Left renal pelvis (tissue), 4 donors: ENCODE measurements at places on chromosomes 1 and 21.

DNA sequence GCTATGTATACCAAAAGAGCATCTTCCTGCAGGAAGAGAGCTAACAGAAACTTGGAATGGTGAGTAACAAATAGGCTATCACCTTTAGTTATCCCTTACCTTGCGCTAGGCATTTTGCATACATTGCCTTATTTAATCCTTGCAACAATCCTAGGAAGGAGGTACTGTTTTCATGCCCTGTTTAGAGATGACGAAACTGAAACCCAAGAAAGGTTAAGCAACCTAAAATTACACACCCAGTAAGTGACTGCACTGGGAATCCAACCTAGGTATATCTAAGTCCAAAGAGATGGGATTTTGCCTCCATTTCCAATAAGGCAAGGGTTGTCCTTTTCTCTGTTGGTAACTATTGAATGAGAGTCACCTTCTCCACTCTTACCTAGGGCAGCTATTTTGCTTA lies 144.5 kb downstream of the TM2D1 start:
- DNase-seq: no peak

GRCh38 chr1:27807385-27807784 lies 23.2 kb upstream of the PPP1R8 start:
- DNase-seq: no peak

DNA sequence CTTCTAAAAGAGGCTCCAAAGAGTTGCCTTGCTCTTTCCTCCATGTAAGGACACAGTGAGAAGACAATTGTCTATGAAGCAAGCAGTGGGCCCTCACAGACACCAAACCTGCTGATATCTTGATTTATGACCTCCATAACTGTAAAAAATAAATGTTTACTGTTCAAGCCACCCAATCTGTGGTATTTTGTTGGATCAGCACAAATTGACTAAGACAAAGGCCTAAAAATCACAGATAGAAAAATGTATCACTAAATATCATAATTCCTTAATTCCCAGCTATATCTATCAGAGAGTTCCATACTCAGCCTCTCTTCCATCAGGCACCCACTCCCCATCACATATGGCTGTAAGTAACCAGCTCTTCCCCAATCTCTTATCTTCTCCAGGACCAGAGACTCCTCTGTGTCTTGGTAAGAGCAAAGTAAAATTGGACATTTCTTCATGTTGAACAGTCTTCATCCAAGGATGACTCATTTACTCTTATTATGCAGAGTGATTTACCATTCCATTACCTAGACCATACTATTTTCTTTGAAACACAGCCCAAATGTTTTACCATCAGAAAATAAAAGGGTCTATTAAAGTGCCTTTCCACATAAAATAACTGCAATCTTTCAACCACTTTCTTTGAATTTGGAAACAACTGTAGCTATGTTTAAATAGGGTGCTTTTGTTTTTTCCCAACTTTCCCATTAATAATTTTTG lies 503.6 kb downstream of the MRPL39 start:
- DNase-seq: no peak

DNA sequence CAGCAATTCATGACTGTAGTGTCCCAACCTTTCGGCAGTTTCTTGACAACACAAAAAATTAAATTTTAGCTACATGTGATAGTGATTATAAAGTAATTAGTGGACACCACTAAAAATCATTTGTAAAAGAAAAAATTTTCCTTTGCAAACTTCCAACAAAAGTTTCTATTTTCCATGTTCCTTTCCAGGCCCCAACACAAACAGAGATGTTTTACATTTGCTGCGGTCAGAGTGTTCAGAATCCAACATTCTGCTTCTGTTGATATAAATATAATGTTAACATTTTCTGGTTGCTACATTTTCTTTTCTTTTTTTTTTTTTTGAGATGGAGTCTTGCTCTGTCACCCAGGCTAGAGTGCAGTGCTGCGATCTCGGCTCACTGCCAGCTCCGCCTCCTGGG lies 54.9 kb upstream of the WLS start:
- no peak for DNase-seq

DNA sequence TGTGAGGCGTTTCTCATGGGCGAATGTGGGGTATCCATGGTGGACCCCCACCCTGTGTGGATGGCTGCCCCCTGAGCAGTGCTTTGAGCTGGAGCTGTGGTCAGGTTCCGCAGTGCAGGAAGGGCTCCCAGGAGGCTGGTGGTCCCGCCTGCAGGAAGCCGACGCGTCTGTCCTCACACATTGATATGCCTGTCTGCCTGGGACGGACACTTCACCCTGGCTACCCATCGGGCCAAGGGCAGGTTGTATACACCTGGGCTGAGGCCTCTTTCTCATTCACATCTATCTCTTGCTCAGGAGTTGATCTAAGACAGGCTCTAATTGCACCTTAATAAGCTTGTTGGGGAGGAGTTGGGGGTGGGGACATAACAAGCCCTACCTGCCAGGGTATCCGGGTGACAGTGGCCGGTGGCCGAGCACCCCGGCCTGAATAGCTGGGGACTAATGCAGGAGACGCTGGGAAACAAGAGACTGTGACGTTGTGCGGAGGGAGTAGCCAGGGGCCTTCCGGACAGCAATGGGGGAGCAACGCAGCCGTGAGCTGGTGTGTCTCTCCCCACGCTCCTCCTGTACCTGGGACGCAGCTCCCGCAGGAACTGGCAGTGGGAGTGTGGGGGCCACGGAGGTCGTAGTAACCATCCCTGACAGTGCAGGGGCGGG lies 21.7 kb downstream of the PDXK start:
- DNase-seq: no peak

- DNase-seq: peak; percentile 30
Measured at GRCh38 chr1:120178799-120179756, 2.8 kb upstream of the SEC22B start.

- no peak for DNase-seq
Measured at GRCh38 chr21:39094847-39095579, 88.2 kb downstream of the PSMG1 start.

GRCh38 chr21:42300045-42300583 lies 15.1 kb downstream of the TFF3 start:
- DNase-seq: no peak

DNA sequence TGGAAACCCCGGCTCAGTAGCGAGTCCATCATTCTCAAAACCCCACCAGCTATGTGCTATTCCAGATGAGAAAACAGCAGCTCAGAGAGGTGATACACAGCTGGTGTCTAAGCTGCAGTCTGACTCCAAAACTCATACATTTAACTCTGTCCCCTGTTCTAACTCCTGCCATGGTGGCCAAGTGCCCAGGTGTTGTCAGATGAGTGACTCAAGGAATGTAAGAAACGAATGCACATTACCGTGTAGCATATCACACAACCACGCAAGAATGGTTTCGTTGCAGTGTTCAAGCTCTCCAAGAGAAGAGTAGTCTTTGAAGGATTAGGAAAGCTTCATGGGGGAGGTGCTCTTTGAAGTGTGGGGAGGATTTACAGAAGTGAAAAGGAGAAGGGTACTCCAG lies 4.7 kb upstream of the XKR8 start:
- no peak for DNase-seq

GRCh38 chr1:94883691-94884090 lies 43.2 kb downstream of the CNN3 start:
- DNase-seq: no peak

DNA sequence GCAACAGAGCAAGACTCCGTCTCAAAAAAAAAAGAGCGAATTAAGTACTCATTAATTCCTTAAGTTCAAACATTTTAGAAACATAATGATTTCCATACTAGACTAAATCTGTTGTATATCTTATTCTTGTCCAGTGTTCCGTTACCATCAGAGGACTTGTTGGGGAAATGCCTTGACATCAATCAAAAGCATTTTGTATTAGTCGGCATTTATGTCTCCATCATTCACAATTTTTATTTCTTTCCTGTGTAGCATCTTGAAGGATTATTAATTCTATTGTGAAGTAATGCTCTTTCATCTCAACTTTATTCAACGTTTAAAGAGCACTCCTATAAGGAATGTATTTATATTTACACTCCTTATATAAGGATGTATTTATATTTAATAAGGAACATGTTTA lies 82.9 kb upstream of the QSOX1 start:
- no peak for DNase-seq

DNA sequence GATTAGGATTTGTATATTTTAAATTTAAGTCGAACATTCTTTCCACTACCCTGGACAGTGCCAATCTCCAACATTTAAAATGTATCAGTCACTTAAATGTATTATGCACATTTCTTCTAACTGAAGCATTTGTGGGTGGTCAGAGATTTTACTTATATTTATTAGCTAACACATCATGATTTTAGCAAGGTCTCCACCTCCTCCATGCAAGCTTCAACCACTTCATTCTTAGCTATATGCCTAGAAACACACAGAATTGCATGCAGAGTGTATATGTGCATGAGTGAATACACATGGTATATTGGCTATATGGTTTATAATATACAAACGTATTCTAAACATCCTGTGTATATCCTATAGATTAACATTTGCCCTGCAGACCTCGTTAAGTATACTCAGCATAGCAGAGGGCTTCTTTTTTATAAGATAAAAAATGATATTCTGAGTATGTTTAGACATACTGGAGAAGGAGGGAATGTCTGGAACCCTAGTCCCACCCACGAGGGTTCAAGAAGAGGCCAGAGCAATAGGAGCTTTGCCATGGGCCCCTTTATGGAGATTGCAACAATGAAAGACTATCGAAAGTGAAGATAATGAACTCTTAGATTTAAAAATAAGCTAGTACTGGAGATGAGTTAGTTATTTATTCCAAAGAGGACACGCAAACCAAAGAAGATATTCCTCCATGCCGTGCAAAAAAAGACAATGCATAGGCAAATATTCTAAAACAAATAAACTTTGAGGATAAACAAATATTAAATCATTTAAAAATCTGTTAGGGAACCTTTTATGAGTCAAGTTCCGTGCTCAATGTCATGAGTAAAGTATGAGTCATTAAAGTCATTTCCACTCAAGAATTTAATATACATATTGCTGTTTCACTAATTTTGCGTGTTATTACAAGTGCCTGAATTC lies 480.4 kb downstream of the SIPA1L2 start:
- DNase-seq: no peak

- DNase-seq: no peak
Measured at GRCh38 chr1:113858418-113858817, 13.1 kb downstream of the PTPN22 start.
